Aorta (tissue), 5 donors: ENCODE measurements at places on chromosomes 7 and 10. TPM values are rescaled to one million over a fixed set of nuclear protein-coding genes. Genes with fewer than 3 reads are reported as not detected.

Gene IFIT1B
- 0.16 TPM for total RNA-seq

Gene SAP25
- total RNA-seq, result 2.1 TPM

Gene MICALL2
- total RNA-seq, result 70.3 TPM

Gene FAM149B1
- total RNA-seq, result 22.7 TPM

Gene AKR1D1
- not detected for total RNA-seq

DNA sequence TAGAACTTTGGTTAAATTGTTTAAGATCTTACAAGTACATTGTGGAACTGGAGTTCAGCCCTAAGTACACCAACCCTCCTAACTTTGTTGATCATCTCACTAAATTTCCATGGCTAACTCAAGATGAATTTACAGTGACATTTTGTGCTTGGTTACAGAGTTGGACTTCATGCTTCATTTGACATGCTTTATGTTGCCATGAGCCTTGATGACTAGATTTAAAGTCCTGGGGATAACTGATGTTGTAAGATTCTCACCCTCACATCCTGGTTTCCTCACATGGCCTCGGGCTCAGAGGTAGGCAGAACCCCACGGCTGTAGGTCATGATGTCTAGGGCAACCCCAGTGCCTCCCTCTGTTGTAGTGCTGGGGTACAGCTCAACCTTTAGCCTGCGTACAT, 397.2 kb upstream of the IGFBP3 start:
- no peak for DNase-seq

GRCh38 chr10:22002591-22003176, 846 bp downstream of the DNAJC1 start:
- DNase-seq, result no peak

GRCh38 chr10:104339469-104340110, 1.3 kb upstream of the ITPRIP start:
- no peak for DNase-seq

DNA sequence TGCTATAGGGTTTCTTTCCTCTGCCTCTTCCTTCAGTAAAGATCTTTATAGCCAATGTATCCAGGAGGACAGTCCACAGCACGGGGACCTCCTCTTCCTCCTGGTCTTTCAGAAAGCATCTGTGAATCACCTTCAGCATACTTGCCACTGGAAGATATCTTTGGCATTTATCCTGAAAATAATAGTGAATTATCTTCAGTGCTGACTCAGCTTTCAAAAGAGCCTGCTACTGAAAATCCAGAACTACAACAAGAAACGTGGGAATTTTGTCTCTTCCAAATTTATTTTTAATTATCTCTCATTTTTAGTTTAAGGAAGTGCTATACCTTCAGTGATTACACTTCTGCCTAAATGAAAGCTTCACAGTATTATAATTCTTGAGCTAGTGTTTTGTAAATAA, 7.6 kb upstream of the UNC5B start:
- DNase-seq, result no peak

DNA sequence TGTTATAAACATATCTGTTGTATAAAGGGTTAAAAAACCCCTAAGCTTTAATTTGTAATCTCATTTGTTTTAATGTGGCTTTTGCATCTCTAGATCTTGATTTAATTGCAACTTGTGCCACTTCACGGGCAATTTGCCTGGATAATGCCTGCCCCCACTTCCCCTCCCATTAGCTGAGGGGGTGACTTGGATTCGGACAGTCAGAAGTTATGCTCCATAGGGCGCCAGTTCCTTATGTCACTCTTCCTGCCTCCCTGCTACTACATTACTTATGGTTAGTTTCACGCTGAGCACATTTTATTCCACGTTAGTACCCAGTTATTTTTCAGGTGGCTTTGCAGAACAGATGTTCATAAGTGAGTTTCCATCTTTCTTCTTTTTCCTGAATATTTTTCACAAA, 1015.2 kb upstream of the PHF14 start:
- DNase-seq, result no peak

GRCh38 chr7:43392638-43393330, 190.1 kb upstream of the STK17A start:
- DNase-seq, result no peak

GRCh38 chr10:110305767-110306451, 1.2 kb upstream of the SMNDC1 start:
- DNase-seq, result no peak

GRCh38 chr7:76022026-76022780, 25.6 kb downstream of the STYXL1 start:
- no peak for DNase-seq

DNA sequence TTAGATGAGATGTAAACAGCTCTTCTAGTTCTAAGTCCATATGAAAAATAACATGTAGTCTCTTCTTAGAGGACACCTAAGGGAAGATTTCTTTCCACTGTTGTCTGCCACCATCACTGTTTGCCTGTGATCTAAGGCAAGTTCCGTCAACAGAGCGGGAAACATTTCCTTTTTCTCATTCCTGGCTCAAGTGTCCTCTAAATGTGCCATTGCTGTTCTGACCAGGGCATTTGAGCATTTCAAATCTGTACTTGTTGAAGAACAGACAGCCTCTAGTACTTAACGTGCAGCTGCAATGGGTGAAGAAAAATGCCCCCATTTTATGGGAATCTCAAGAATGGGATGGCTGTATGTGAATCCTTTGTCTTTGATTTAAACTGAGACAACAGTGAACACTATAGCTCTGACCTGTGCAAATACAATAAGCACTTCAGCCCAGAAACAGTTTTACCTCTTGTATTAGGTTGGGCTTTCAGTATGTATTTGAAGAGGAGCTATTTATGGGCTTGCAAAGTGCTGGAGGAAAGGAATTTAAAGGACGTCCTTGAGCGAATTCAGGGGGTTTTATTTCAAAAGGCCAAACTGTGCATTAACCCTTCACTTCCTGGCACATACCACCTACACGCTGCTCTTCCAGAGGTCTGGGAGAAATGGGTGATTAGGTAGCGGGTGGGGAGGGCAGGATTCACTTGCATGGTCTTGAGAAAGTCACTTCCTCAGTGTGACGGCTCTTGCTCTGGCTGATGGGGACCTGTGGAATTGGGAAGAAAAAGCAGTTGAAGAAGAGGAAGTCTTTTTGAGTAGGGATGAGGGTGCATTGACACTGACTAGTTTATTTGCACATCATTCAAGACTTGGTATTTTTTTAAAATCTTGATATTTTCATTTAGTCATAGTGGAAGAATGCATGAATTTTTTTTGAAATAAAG, 66.1 kb downstream of the THNSL1 start:
- no peak for DNase-seq

DNA sequence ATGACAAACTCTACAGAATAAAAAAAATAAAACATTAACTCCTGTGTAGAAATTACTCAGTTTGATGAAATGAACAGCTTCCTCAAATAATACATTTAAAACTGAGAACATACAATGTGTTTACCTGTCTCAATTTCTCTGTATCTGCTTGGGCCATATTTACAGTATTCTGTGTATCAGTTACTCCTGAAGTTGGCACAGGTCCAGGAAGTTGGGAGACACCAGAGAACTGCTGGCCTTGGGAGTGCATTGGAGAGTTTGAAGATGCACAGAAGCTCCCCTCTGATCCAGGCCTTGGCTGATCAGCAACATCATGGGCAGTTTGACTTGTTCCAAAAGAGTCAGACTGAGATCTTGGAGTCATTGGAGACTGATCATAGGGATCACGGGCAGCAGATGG, 155.1 kb downstream of the GALNT11 start:
- DNase-seq, result no peak

GRCh38 chr10:124319926-124320391, 98.8 kb downstream of the OAT start:
- DNase-seq, result no peak

- DNase-seq, result peak; percentile 78
Observed at GRCh38 chr7:55019691-55020465, 1.1 kb downstream of the EGFR start.

DNA sequence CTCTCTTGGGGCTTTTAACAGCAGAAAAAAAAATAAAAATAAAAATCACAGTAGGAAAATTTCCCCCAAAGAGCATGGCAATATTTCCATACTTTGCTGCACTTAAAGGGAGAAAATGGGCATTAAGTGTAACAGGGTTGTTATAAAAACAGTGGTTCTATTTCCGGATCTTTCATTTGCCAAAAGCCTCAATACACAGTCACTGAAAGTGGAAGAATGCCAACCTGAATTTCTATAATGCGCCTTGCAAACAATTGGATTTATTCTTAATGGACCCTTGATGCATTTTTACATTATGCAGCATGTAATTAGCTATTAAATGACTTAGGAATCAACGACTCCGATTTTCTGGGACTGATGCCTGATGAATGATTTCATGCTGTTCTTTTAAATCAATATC, 127.6 kb upstream of the NANOS1 start:
- no peak for DNase-seq
